ENCODE measurements at places on chromosomes 6 and 20.

DNA sequence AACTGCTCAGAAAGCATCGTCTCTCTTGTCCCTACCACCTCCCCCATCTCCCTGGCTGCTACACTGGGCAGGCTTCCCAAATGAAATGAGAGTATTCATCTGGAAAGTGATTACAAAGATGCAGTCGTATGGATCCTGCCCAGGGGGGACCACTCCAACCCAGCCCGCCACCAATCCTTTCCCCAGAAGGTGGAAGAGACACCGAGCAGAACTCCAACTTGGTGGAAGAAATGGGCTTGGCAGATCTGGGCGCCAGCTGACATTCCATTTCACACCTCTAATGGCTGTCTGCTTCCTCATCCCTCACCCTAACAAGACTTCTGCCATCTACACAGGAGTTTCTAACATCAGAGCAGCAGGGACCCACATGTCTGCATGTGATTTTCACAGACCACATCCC is 12.7 kb downstream of the PKHD1 start:
- no peak for DNase-seq

- DNase-seq: peak; percentile 79
Measured at GRCh38 chr6:44456070-44456965, 68.8 kb downstream of the CDC5L start.

DNA sequence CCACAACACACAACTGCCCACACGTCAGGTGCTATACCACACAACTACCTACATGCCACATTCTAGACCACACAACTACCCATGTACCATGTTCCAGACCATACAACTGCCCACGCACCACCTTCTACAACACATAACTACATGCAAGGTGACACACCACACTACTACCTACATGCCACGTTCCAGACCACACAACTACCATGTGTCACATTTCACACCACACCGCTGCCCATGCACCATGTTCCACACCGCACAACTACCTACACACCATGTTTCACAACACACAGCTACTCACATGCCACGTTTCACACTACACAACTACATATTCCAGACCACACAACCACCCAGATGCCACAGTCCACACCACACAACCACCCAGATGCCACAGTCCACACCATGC is 19.8 kb downstream of the THBS2 start:
- DNase-seq: no peak

GRCh38 chr6:36720251-36721141 is 22.9 kb downstream of the RAB44 start:
- DNase-seq: no peak

GRCh38 chr20:11738852-11739251 is 178.8 kb upstream of the BTBD3 start:
- DNase-seq: no peak

DNA sequence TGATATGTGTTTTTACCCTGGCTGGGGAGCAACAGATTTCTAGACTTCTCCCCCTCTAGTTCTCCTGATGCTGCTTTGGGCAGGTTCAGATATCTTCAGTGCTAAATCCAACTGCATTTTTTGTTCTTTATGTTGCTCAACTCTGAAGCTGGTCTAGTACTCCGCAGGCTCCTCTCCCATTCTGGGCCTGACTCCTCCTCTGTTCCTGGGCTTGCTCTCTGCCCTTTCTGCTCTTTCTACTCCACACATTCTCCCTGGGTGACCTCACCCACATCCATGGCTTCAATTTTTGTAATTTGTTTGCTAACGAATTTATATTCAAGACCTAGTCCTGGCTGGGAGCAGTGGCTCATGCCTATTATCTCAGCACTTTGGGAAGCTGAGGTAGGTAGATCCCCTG is 6.4 kb downstream of the FYN start:
- DNase-seq: peak; percentile 32

DNA sequence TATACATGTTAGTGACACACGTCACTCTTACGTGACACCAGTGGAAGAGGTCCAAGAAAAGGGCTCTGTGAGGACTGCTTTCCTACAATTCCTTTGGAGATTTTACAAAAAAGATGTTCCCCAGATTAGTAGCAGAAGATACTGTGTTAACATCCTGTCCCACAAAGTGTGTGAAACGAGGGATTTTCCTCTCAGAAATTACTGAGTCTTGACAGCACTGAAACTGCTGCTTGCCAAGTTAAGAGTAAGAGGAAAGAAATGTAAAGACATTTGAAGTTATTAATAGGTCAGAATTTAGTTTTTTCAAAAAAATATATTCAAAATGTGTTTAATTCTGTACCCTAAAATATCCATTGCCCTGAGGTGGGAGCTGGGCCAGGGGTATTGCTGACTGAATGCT is 58.8 kb upstream of the MAP7 start:
- peak; percentile 84 for DNase-seq

GRCh38 chr6:16688436-16688835 is 72.8 kb downstream of the ATXN1 start:
- no peak for DNase-seq

GRCh38 chr20:45507011-45507820 is 8.2 kb downstream of the SPINT3 start:
- DNase-seq: no peak

DNA sequence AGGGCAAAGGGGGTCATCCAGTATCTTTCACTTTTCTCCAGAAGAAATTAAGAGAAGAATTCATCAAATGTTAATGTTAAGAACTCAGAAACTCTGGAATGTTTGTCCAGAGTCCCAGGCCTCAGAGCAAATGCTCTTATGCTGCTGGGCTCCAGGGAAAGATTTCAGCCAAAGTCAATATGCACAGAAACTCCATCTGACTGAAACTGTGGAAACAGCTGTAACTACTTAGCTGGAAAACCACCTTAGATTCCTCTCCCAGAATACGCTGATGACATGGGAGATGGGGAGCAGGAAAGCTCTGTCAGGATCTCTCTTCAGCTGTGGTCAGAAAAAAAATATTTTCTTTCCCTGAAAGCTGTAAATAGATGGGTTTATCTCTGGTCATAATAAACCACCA is 559.6 kb downstream of the RFPL4B start:
- DNase-seq: peak; percentile 91

- DNase-seq: no peak
Measured at GRCh38 chr6:5732496-5732895, 274.2 kb downstream of the NRN1 start.

DNA sequence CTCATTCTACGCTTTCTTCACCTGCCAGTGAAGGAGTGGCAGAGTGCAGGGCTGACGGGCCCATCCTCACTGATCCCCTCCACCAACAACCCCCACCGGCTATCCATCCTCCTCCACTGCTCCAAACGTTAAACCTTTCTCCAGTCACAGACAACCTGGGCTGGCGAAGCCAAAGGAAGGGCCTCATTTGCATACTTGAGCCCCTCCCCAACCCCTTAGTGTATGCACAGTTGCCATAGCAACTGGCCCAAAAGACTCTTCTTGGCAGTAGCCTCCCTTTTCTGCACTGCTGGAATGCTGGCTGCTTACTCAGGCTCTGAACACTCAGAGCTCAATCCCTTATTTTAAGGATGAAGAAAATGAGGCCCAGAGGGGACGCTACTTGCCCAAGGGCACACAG is 130.3 kb downstream of the GRM4 start:
- no peak for DNase-seq

DNA sequence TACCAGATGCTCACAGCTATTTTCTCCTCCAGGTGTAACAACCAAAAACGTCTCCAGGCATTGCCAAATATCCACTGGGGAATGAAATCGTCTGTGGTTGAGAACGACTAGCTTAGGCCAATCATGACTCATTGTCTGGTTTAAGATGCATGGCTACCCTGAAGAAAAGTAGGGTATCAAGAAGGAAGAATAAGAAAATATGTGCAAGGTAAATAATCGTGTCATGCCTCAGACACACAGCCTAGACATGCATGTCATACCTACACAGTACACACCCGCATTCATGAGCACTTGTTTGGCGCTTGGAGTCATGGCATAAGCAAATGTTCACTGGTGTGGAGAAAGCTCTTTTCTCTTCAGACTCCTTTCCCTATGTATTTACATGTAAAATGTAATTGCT is 745.7 kb downstream of the MAFB start:
- no peak for DNase-seq

All from fibroblast of mammary gland (primary cell).